Type B pancreatic cell (in vitro differentiated cells): ENCODE measurements at places on chromosomes 12 and 14. TPM values are rescaled to one million over a fixed set of nuclear protein-coding genes. Genes with fewer than 3 reads are reported as not detected.

- DNase-seq = no peak
Observed at GRCh38 chr12:71584356-71584755, 79.3 kb downstream of the ZFC3H1 start.

Gene KRT6C
- total RNA-seq = 0.19 and 0.31 TPM in 2 replicates

Gene KRT72
- 0.48 and 2.9 TPM in 2 replicates for total RNA-seq

Gene NGB
- not detected in 2 replicates for total RNA-seq

Gene KLRK1
- total RNA-seq = not detected in 2 replicates

- DNase-seq = no peak
Observed at GRCh38 chr14:29039171-29039570, 272.6 kb downstream of the FOXG1 start.

DNA sequence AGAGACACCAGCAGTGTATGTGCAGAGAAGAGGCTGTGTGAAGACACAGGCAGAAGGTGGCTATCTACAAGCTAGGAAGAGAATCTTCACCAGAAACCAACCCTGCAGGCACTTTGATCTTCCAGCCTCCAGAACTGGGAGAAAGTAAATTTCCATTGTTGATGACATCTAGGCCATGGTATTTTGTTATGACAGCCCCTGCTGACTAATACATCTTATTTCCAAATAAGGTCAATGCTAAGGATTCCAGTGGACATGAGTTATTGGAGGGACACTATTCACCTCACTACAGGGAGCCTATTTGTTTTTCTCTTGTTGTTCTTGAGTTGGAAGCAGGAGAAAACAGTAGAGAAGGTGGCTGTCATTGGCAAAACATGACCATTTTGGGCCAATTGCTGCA lies 88.5 kb upstream of the RIN3 start:
- no peak for DNase-seq

Gene MMP14
- 115 and 137 TPM in 2 replicates for total RNA-seq

GRCh38 chr14:64082837-64083236 lies 211.3 kb downstream of the ESR2 start:
- DNase-seq = no peak

- DNase-seq = no peak
Observed at GRCh38 chr12:68839183-68840147, 31.5 kb downstream of the MDM2 start.

GRCh38 chr12:1182069-1182468 lies 191.0 kb downstream of the ERC1 start:
- no peak for DNase-seq

GRCh38 chr12:83046019-83046418 lies 359.3 kb downstream of the TMTC2 start:
- no peak for DNase-seq

Gene KRT82
- not detected in 2 replicates for total RNA-seq

DNA sequence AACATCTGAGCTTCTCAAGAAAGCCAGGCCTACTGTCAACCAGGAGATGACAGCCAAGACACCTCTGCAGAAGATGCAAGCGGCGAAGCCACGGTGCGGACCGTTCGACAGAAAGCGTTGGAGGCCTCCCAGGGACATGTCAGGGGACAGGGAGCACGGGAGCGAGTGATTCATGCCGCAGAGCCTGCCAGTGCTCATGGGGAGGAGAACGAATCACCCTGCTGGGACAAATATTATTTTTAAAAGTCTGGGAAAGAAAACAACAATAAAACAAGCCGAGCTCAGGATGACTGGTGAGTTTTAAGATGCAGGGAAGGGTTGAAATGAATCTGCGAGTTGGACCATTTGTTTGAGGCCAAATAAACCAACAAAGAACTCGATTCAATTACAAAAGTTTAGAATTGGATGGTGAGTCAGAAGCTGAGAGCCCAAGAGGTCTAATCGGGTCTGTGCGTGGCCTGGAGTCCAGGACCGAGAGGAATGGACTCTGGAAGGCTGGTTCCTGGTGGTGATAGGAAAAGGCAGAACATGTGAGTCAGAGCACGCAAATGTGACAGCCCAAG lies 91.0 kb downstream of the RBM19 start:
- DNase-seq = no peak

DNA sequence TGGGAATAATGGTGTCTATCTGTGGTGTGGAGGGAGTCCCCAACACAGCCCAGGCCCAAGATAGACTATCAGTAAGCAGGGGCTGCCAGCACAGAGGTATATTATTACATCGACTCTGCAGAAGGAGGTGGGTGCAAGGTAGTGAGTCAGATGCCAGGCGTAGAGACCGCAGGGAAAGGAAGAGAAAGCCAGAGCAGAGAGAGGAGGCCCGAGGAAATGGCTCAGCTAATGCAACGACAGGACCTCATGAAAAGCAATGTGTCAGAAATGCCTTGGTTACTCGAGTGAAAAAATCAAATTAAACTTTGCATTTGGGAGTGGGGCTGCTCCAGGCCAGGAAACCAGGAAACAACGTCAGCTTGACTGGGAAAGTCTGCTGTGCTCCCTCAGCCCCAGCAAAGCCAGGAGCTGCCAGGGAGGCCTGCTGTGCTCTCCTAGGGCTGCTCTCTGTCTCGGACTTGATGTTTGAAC lies 173.2 kb downstream of the SUDS3 start:
- DNase-seq = no peak

DNA sequence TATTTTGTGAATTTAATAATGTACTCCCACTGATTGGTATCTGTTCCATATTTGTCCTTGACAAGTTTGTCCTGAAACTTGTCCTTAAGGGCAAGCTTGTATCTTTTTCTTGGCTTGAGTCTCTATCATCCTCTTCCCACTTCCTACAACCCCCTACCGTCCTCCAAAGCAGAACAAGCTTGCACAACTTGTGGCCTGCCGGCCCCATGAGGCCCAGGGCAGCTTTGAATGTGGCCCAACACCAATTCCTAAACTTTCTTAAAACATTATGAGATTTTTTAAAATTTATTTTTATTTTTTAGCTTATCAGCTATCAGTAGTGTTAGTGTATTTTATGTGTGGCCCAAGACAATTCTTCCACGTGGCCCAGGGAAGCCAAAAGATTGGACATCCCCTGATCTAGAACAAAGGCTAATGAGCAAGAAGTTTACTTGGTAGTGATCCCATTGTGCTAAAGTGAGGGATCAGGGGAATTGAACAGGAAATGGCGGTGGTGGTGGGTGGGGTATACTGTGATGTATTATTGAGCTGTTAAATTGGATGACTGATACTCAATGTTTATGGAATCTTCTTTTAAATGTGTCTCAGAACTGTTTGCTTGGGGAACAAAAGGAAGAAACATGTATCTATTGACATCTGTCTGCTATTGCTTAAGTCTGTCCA lies 37.8 kb downstream of the TMX1 start:
- no peak for DNase-seq

- no peak for DNase-seq
Observed at GRCh38 chr12:100044266-100044665, 59.5 kb upstream of the ANKS1B start.

Gene C1S
- 2.7 and 3.1 TPM in 2 replicates for total RNA-seq
